H9 (cell line): ENCODE measurements at places on chromosomes 12 and 14. TPM values are rescaled to one million over a fixed set of nuclear protein-coding genes. Genes with fewer than 3 reads are reported as not detected.

Gene LRFN5
- 1.3 and 3.0 TPM in 2 replicates for total RNA-seq

Gene KRT7
- 8.9 and 10.0 TPM in 2 replicates for total RNA-seq

DNA sequence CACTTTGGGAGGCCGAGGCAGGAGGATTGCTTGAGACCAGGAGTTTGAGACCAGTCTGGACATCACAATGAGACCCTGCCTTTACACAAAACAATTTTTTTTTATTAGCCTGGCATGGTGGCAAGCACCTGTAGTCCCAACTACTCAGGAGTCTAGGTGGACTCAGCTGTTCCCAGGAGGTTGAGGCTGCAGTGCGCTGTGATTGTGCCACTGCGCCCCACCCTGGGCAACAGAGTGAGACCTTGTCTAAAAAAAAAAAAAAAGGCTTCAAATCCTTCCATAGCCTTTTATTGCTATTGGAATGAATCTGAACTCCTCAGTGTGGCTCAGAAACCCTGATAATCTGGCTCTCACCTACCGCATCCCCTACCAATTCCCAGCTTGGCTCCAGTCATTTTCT, 26.1 kb downstream of the AK7 start:
- DNase-seq, result no peak

DNA sequence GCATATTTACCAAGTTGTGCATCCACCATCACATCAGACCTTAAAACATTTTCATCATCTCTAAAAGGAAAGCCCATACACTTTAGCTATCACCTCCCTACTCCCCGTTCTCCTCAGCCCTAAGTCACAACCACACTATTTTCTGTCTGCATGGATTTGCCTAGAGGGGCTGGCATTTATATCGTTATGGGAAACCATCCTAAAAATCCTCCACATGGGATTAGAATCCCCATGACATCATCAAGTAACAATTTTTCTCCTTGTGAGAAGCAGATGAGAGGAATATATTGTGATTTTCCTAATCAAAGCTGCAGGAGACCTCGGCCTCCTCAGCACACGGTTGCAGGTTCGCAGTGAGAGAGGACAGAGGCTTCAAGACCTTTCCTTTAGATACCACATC, 114.1 kb downstream of the SLC15A4 start:
- no peak for DNase-seq

DNA sequence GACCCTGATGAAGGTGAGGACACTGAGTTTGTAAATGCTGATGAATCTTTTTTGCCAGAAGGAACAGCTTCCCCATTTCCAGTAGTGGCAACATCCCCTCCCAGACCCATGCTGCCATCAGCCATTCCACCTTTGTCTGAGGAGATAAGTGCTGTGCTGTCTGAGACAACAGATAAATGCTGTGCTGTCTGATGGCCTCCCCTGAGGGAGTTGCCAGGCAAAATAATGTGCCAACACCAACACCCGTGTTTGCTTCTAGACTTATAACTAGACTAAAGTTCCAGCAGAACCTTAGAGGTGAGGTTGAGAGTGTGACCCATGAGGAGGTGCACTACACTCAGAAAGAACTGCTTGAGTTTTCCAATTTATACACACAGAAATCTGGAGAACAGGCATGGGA, 349.5 kb downstream of the C12orf75 start:
- no peak for DNase-seq
